ENCODE measurements at places on chromosomes 1 and 21. TPM values are rescaled to one million over a fixed set of nuclear protein-coding genes. Genes with fewer than 3 reads are reported as not detected.

- DNase-seq: no peak
Measured at GRCh38 chr1:108109295-108109973, 90.7 kb downstream of the SLC25A24 start.

DNA sequence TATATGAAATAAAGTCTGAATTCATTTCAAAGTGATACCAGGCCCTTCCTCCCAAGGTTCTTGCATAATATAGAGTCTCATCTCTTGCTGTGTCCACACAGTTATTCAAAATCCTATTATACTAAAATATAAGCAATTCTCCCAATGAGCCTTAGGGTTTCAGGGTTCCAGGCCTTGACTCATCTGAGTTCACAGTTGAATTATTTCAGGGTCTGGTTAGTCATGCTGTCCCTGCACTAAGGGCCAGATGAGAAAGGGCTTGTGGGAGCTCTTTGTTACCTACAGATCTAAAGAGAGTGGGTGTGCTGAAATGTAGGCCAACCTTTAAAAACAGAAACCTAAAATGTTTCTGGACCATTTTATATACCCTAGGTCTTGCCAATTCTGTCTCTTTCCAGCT, 337.5 kb upstream of the LRRC7 start:
- DNase-seq: no peak

DNA sequence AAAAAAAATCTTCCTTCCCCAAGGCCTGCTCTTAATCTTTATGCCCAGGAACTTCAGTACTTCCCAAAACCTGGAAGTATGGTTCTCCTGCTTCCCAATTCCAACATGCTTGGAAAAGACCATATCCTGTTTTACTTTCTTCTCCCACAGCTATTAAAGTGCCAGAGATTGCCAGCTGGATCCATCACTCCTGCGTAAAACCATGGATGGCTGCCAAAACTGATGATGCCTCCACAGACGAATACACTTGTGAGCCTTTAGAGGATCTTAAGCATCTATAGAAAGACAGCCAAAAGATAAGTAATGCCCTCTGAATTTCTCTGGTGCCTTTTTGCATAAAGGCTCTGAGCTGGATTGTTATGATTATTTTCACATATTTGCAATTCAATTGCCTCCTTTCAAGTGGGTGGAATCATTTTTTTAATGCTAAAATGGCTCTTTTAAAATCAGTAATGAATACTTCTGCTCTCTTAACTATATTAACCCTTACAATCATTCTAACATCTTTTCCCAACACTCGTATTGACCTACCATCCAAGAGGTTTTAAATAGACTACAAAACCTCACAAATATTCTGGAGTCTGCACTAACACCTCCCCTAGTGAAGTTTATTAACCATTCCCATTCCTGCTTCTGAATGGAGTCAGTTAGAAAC, 1807.8 kb downstream of the BRINP3 start:
- DNase-seq: no peak

- no peak for DNase-seq
Measured at GRCh38 chr1:54887665-54888071, 673 bp upstream of the DHCR24 start.

DNA sequence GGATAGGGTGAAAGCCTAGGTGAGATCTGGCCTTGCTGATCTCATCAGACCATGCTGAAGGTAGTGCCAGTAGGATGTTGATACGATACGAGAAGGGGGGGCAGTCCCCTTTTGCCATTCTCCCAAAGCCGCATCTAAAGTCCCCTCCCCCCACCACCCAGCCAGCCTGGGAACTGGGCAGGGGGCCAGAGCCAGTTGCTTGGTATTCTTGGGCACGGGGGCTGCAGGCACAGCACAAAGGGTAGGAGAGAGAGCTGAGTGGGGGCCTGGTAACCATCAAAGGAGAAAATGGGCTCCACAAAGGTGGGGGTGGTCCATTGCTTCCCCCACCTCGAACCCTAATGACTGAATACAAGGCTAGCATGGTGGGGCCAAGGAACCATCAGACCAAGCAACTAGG, 5.4 kb downstream of the PEA15 start:
- DNase-seq: no peak

GSTM2 gene
- total RNA-seq: 39.0 TPM

IL19 gene
- total RNA-seq: not detected
